ENCODE measurements at places on chromosomes 4 and X. TPM values are rescaled to one million over a fixed set of nuclear protein-coding genes. Genes with fewer than 3 reads are reported as not detected.

DNA sequence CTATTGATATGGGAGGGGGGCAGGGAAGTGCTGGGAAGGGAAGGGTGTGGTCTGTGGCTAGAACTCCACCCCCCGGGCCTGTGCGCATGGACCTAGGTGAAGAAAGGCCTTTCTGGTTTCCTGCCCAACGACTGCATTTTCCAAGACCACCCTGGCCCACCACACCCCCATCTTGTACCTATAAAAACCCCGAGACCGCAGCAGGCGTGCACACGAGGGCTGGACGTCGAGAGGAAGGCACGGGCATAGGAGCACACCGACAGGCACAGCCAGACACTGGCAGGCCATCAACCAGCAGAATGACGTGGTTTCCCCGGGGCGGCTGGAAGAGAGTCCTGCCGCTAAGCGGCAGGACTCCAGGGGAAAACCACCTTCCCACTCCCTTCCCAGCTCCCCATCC is 981.1 kb downstream of the PCDH7 start:
- DNase-seq = no peak

GRCh38 chrX:94942603-94943002 is 1268.6 kb downstream of the FAM133A start:
- no peak for DNase-seq

- DNase-seq = no peak
Measured at GRCh38 chrX:10079231-10079630, 77.5 kb upstream of the CLCN4 start.

DNA sequence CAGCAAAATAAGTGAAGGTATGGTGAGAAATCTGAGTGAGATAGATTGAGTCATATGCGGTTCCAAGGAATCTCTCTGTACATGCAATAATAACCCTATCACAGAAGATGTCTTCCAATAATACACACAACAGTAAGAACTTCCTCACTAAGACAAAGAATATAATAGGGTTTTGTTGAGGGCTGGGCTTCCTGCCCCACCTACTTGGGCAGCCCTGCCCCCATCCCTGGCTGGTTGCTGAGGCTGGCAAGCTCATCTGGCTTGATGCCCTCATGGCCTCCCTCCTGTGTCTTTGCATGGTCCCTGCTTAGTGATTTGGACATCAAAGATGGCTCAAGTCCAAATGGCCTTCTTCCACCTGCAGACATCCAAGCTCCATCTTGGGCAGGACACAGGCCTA is 2.7 kb downstream of the GEMIN8 start:
- DNase-seq = no peak

DNA sequence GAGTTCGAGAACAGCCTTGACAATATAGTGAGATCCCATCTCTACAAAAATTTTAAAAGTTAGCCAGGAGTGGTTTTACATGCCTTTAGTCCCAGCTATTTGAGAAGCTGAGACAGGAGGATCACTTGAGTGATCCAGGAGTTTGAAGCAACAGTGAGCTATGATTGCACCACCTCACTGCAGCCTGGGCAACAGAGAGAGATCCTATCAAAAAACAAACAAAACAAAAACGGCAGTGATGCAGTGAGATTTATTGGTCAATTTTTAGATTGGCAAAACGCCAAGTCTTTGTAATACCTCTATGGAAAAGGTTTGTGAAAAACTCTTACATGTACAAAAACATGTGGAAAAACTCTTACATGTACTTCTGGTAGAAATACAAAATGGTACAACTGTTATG is 91.3 kb downstream of the PTPN13 start:
- peak; percentile 43 for DNase-seq

DNA sequence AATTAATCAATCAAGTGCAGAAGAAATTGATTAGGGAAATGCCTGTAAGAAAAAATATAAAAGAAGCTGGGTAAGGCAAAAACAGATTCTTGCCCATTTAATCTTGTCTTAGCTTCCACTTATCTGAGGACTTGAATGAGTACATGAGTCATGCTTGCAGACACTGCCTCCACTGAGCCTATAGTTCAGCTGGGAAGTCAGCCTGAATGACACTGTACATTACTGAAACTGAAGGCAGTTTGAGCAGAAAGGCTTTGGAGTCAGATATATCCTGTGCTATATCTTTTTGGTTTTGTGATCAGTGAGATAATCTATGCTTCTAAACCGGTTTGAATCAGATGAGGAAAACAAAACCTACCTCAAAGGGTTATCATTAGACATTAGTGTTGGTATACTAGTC is 61.3 kb downstream of the NUDT11 start:
- DNase-seq = no peak

- no peak for DNase-seq
Measured at GRCh38 chr4:141388481-141388880, 167.8 kb downstream of the ZNF330 start.

DNA sequence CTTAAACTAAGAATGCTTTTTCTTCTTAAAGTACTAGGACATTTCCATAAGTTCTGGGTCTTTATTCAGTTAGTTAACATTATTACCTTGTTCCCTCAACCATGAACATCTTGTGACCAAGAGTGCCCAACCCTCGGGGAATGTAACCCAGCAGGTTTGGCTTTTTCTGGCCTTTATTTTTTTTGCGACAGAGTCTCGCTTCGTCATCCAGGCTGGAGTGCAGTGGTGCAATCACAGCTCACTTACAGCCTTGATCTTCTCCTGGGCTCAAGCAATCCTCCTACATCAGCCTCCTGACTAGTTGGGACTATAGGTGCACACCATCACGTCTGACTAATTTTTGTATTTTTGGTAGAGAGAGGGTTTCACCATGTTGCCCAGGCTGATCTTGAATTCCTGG is 65.1 kb downstream of the USP11 start:
- peak; percentile 45 for DNase-seq

DNA sequence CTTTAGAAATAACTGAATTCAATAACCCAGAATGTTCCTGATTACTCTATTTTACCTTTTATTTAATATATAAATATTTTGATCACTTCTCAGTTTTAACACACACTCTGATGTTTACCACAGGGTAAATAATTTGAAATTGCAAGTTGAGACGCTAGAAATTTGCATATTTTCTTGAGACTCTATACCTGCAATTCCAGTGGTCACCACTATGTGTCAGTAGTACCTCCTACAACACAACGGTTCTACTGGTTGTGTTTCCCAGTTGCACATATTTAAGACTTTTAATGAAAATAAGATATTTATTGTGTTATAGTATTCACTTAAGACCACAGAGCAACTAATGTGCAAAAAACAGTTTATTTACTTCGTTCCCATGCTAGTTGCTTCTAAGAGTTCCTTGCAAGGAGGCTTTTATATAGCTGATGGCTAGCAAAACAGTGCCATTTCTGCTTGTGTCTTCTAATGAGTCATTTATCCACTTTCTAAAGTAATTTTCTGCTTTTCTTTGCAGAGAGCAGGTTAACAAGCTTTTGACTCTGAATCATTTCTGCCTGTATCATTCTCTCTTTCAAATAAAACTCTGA is 98.9 kb upstream of the PDLIM3 start:
- no peak for DNase-seq

DNA sequence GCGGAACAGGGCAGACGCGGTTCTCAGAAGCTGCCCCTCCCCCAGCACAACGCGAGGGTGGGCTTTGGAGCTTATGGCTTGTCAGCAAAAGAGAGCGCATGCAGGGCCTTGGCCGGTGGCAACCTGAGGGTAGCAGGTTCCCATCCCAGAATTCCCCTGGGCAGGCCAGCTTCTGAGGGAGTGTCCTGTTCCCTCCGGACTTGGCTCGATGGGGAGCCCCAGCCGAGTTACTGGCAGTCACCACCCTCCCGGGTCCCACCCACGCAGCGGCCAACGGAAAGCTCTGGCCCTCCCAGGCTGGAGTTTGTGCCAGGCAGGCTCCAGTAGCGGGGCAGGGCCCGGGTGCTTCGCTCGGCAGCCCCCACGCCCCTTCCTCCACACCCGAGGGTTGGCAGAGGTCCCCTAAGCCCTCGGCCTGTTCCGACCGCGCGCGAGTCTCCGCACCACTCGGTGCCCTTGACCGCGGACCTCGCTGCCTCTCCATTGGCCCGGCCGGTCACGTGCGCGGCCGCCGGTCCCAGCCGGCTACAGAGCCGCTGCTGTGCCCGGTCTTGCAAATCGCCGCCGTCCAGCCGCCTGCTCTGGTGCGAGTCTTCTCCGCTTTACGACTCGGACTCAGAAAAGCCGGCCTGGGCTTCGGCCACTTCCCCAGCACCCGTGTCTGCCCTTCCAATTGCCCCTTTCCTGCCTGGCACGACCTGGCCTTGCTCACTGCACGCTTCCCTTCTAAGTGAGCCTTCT is 20.9 kb upstream of the MTM1 start:
- DNase-seq = peak; percentile 37

- no peak for DNase-seq
Measured at GRCh38 chr4:76279462-76279861, 27.1 kb upstream of the STBD1 start.

DNA sequence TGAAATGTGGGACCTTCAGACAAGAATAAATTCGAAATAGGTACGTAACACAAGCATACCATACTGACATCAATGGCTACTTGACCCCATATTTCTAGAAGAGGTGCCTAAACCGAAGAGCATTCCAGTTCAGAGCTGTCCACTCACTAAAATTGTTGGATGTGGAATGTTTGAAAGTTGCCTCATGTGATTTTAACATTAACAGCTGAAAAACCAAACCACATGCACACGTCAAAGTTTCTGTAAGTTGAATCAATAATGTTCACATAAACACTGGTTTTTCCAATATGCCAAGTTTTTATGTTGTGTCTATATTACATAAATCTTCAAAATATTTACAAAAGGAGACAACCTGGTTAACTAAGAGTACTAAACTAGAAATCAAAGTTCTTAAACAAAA is 3.5 kb downstream of the UBE2D3 start:
- no peak for DNase-seq

DNA sequence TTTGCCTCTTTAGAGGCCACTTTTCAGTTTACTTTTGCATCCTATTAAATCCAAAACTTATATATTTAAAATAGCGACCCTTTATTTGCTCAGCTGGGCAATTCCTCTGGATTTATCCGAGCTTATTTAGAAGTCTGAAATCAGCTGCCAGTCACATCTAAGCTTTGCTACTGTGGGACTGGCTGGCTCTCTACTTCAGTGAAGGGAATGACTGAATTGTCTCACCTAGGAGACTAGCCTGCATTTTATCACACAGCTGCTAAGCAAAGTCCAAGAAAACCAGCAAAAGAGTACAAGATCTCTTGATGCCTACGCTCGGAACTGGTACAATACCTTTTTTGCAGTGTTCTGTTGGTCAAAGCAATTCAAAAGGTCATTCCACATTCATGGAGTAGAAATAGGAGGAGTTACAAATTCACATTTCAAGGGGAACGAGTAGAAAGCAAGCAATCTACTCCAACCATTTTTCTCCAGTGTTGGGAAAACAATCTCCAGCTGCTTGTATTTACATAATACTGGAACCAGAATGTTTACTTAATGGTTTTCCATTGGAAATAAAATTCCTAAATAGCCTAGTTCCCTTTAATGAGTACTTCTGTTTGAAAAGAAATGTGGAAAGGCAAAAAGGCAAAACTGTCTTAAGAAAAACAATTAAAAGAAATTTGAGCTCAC is 160.2 kb downstream of the MAGEB5 start:
- DNase-seq = no peak

DNA sequence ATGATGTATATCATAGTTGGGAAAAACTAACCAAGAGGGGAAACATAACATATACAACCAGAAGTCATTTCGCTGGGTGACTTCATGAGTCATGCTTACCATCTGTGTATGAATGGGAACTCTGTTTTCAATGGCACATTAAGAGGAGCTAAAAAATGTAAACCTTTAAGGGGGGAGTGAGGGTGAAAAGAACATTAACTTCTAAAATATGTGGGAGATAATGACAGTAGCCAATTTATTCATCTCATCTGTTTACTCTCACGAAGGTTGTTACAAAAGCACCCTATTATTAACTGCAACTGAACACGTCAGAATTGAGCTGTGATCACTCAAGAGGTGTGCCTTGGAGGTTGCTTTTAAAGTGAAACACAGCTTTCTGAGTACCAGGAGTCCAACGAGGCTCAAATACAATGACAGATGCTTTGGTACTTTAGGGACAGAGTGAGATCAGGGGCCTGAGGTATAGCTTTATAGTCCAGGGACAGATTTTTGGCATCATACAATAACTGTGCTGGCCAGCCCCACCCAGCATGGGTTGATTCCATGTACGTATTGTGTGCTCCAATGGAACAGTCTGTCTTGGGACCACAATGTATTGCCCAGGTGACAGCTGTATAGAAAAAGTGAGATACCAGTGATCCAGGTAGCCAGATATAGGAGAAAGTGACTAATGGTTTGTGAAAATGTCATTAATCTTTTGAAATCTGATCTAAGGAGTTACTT is 107.3 kb downstream of the AMMECR1 start:
- DNase-seq = peak; percentile 79

DNA sequence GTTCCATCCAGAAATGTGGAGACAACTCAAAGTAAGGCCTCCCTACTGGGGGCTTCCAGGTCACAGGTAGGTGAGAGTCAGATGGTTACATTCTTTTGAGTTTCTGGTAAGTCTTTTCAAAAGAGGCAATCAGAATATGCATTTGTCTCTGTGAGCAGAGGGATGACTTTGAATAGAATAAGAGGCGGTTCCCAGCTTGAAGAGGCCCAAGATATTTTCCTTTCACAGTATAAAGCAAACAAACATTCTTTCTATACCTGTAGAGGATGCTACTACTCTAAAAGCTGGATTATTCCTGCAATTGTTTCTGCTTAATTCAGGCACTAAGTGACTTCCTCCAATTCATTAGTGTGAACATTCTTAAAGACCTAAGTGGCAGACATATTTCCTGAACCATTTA is 44.4 kb downstream of the DIAPH2 start:
- no peak for DNase-seq

GRCh38 chrX:9851890-9852289 is 65.7 kb downstream of the SHROOM2 start:
- peak; percentile 82 for DNase-seq

- peak; percentile 22 for DNase-seq
Measured at GRCh38 chr4:148782284-148782683, 340.1 kb upstream of the NR3C2 start.

- DNase-seq = no peak
Measured at GRCh38 chr4:90061881-90062280, 65.3 kb upstream of the CCSER1 start.

DNA sequence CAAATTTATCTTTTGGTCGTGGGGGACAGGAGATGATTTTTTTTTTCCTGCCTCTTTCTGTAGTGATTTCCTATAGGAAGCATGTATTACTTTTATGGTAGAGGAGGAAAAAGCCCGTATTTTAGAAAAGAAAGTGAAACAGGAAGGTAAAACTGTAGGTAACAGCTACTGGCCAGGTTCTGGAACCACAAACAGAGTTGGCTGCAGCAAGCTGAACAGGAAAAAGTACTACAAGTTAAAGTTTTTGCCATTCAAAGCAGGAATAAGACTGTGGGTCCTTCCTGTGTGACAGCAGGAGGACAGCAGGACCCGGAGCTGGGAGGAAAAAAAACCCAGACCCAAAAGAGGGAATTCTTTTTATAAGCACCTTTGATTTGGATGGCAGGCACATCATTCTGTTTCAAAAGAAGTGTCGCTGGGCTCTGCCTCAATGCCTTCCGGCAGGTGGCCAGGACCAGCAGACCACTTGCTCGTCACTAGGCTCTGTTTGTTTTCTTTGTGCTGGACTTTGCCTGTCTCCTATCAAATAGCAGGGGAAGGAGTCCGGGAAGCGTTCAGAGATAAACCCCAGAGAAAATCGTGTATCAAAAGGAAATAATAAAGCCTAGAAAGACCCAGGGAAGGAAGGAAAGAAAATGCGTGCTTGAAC is 277.9 kb downstream of the ADGRA3 start:
- DNase-seq = no peak

Gene CFAP47
- total RNA-seq = 3.4 TPM

Gene FAM9B
- not detected for total RNA-seq

Gene UCP1
- total RNA-seq = not detected

Gene GJB1
- total RNA-seq = not detected

Gene CXCL10
- not detected for total RNA-seq

Gene QRFPR
- total RNA-seq = 13.8 TPM

Gene SPATA4
- not detected for total RNA-seq

Gene FAAH2
- total RNA-seq = 51.1 TPM

Data from Caki2 (cell line).